ENCODE measurements at places on chromosomes 13 and 19.

DNA sequence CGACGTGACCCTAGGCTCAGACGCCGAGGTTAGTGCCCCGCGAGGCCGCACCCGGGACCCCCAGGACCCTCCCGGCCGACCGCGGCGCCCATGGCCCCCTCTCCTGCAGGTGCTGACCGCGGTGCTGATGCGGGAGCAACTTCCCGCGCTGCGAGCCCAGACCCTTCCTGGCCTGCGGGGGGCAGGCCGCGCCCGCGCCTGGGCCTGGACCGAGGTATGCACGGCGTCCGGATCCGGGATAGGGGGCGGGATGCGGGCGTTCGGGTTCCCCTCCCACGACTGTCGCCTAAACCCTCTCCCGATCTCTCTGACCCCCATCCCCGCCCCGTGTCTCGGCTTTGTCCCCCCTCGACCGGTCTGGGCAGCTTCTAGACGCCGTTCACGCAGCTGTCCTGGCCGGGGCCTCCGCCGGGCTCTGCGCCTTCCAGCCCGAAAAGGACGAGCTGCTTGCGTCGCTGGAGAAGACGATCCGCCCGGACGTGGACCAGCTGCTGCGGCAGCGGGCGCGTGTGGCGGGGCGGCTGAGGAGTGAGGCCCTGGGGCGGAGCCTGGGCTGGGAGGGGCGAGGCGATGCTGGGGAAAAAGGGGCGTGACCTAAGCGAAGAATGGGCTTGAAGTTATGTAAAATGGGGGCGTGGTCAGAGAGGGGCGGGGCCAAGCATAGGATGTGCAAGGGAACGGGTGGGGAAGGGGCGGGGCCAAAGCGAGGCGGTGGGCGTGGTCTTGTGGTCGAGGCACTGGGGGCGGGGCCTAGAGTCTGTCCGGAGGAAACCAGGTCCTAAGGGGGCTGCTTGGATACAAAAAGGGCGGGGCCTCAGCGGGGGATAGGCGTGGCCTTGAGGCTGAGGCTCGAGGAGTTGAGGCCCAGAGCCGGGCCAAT is 16.0 kb upstream of the COLGALT1 start:
- DNase-seq = peak; percentile 97

DNA sequence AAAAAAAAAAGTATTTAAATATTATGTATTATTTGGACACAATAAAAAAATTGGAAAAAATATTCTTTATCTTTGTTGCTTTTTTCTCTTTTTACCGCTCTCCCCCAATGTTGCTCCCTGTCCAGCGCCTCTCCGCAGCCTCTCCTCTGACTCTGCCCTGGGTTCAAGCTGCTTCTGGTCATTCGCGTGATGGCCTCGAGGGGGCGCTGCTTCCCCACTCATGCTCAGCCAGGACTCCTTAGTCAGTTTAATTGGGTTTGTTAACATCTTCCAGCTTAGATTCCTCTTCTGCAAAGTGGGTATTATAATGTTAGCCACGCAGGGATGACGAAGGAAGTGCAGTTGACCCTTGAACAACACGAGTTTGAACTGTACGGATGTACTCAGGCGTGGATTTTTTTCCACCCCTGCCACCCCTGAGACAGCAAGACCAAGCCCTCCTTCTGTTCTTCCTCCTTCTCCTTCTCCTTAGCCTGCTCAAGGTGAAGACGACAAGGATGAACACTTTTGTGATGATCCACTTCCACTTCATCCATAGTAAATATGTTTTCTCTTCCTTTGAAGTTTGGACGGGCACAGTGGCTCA is 4.9 kb upstream of the NWD1 start:
- peak; percentile 41 for DNase-seq

- no peak for DNase-seq
Measured at GRCh38 chr19:19300613-19301012, 19.7 kb downstream of the SUGP1 start.

GRCh38 chr19:35696835-35697234 is 7.5 kb upstream of the ZBTB32 start:
- no peak for DNase-seq

GRCh38 chr13:31179754-31180153 is 18.1 kb upstream of the HSPH1 start:
- DNase-seq = no peak

DNA sequence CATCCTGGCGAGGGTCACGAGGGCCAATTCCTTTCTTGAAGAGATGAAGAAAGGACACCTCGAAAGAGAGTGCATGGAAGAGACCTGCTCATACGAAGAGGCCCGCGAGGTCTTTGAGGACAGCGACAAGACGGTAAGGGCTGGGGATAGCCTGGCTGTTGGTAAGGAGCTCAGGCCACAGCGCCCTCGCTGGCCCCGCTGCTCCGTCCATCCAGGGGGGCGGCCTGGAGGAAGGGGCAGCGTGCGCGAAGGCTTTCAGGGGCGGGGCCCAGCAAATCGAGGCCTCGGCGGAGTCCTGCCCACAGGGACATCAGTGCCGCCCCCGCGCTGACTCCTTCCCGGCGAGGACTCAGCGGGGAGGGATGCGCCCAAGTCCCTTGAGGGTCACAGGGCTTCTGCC is 6.9 kb downstream of the F10 start:
- no peak for DNase-seq

DNA sequence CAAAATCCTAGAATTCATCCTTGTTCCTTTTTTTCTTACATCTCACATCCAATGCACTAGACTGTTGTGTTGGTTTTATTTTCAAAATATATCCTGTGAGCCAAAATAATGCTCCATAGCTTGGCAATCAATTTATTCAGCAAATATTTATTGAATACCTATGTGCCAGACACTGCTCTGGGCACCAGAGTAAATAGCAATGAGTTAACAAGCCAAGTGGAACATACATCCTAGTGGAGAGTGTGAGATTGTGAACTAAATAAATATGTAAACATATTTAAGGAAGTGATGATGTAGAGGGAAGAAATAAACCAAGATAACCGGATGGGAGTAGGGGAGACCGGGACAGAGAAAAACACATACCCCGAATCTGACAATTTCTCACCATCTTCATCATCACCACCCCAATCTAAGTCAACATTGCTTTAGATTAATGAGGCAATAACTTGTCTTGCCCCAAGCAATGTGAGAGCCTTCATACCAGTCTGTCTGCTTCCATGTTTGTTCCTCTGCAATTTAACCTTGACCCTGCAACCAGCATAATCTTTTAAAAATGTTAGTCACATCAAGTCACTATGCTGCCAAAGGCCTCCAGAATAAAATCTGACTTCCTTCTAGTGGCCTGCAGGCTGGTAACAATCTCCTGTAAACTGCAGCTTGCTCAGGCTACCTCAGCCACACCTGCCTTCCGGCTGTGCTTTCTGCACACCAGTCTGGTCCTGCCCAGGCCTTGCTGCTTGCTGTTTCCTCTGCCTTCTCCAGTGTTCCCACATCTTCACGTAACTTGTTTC is 199.2 kb downstream of the DLEU7 start:
- DNase-seq = no peak

GRCh38 chr19:18523841-18524240 is 2.0 kb upstream of the ELL start:
- DNase-seq = no peak

DNA sequence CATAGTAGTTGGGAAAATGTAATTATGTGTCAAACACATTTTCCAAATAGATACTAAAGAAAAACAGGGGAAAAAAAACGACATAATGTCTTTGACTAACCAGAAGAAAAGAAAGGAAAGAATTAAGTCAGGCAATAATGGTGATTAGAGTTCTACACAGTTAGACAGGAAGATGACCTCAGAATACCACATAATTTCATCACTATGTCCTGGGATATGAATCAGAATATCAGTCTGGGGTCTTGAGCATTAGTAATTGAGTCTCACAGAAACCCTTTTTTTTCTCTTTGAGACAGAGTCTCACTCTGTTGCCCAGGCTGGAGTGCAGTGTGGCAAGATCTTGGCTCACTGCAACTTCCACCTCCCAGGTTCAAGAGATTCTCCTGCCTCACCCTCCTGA is 503.4 kb downstream of the SLITRK1 start:
- no peak for DNase-seq

GRCh38 chr19:12801466-12802266 is at the start of the genes PRDX2 and THSD8:
Gene PRDX2, minus strand, starts transcription at chr19:12801800. Its CDS starts 539 bp downstream, at chr19:12801261.
Gene THSD8, plus strand, starts transcription at chr19:12802069. Its CDS starts 3 bp downstream, at chr19:12802072.
- DNase-seq = peak; percentile 82

DNA sequence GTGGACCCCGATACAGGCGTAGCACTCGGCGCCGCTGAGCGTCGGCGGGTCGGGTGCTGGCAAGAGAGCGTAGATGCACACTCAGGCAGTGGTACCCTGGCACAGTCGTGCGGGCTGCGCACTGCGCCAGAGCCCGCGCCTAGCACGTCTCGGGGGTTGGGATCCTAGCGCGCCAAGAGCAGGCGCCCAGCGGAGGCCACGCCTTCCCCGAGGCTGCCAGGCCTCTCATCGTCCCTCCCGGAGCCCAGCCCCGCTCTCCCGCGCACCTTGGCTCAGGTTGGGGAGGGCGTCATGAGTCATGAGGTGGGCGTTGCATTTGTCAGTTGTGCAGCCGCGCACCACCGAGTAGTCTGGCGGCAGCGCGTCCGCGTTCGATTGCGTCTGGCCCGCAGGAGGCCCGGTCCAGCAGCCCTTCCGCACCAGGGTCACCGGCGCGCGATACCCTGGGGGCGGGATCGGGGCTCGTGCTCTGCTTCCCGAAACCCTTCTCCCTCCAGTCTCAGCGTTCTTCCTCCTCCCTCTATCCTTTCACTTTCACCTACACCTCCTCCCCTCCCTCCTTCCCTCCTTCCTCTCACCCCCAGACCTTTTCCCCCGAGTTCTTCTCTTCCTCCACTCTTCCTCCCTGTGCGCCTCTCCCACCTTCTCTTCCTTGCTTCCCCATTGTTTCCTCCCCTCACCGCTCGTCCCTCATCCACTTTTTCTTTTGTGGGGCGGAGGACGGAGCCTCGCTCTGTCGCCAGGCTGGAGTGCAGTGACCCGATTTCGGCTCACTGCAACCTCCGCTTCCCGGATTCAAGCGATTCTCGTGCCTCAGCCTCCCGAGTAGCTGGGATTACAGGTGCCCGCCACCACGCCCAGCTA is 3.5 kb downstream of the LYPD5 start:
- peak; percentile 47 for DNase-seq

GRCh38 chr19:42498169-42498757 is 30.0 kb downstream of the CEACAM1 start:
- no peak for DNase-seq

DNA sequence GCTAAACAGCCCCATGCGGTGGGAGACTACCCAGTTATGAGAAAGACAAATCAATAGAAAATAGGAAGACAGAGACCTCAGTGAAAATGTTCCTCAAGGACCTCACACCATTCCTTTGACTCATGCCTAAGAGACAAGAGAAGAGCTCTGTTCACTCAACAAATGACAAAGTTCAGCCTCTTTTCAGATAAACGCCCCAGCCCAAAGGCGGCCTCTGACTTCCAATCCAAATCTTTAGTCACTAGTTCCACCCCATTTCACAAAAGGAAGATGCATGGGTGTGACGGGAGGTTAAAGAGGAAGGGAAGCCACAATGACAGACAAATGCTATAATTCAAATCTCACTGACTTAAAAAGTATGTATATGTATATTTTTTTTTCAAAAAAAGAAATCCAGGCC is 8.1 kb downstream of the CARS2 start:
- DNase-seq = no peak

- DNase-seq = peak; percentile 96
Measured at GRCh38 chr19:55598719-55599467, 424 bp downstream of the FIZ1 start.

- DNase-seq = no peak
Measured at GRCh38 chr13:111484959-111485358, 164.5 kb downstream of the TEX29 start.

DNA sequence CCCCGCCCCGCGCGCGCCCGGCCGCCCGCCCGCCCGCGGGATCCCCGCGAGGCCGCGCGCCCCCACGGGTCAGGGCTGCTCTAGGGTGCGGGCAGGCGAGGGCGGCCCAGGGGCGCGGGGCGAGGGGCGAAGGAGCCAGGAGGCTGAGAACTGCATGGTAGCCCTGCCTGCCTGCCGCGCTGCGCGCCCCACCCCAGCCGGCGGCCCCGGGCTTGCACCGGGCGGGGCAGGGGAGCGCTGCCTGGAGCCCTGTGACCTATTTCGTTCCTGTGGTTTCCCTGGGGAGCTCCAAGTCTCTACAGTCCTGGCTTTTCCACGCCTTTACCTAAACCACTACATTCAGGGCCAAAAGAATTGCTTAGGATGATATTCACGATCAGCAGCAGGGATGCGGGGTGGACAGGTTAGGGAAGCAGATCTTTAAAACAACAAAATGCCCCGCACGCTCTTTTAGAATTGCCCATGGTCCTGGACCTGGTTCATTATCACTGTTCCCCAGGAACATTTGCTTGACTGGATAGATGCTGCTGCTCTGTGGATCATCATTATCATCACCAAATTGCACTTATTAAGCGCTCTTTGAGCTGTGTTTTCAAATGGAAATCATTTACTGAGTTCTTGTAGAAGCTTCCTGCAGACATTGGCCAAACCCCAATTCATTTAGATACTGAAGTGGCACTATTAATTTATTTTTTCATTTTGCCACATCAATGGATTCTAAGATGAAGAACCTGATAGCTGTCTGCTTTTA is 421 bp upstream of the GPR12 start:
- DNase-seq = no peak

DNA sequence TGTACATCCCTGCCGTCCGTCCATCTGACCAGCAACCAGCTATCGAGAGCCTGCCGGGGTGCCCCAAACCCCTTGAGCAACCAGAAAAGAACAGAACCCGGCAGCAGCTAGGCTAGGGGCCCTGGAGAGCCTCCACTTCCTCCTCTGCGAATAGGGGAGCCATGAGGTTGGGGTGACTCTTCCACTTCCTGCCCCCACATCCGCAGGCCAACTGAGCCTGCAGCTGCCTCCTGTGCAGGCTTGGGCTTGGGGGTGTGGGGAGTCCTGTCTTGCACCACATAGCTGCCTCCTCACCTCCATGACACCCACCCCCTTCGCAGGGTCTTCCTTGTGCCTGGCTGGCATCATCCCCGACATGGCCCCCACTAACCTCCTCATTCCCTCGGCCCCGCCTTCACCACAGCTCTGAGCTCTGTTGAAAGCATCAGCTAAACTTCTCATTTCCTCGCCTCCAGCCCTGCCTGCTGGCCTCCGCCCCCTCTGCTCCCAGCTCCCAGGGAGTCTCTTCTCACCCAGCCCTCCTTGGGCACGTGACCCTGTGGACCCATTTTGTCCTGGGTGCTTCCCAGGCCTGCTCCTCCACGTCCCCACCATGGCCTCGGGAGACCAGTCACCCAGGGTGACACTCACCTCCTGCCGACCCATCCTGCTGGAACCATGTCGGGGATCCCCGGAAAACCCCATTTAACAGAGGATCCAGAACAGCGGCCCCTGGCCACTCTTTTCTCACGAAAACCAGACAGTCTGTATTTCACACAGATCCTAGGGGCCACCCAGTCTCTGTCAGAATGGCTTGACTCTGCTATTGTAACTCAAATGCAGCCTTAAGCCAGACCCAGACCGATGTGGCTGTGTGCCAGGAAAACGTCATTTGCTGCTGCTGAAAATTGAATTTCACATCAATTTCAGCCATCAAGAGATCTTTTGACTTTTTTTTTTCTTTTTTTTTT is 50.4 kb downstream of the MYO9B start:
- peak; percentile 81 for DNase-seq

- no peak for DNase-seq
Measured at GRCh38 chr19:54233941-54234340, 8.6 kb downstream of the LILRA6 start.

DNA sequence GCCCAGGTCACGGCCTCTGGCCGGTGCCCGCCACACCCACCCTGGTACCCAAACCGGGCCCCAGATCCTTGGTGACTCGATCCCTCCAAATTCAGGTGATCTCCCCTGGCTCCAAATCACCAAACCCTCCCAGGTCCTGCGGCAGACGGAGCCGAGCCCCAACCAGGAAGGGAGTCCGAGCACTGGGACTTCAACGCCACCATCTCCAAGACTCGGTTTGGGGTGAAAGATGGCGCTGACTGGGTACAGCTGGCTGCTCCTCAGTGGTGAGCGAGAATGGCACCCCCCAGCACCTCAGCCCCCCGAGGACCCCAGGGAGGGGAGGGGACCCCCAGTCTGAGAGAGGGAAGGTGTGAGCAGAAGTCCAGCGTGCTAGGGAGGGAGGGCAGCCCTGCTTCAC is 2.3 kb downstream of the CEACAM16 start:
- no peak for DNase-seq
